ENCODE measurements at places on chromosomes 12 and 14.

DNA sequence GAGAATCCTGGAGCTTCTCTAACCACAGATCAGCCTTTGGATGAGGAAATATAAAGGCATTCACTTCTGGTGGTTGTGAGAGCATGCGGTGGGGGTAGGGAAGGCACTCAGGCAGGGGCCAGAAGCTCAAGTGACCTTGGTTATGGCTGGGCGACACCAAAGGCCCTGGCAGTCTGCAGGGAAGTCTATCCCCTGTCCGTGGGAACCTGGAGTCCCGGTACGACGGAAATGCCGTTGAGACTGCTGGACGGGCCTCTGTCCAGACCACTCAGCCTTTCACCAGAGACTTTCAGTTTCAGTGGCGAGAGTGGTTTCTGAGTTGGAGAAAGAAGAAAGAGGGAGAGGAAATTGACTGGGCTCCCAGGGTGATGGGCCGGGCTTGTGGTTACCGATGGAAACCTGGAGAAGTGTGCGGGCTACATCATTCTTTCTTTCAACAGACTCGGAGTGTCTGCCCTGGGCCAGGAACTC lies 20.9 kb downstream of the ISCA2 start:
- no peak for DNase-seq

- no peak for DNase-seq
These were observed 11.8 kb upstream of the OR6S1 start for GRCh38 chr14:20652996-20653975.

DNA sequence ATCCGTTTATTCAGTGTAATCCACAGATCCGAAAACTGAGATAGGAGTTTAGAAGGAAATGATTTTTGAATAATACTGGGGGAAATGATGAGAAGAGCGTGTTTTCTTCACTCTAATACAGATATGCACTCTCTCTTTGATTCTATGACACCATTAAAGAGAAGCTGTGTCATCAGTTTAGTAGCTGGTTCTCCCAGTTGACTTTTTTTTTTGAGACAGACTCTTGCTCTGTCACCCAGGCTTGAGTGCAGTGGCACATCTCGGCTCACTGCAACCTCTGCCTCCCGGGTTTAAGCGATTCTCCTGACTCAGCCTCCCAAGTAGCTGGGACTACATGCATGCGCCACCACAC lies 48.4 kb upstream of the EML1 start:
- no peak for DNase-seq

DNA sequence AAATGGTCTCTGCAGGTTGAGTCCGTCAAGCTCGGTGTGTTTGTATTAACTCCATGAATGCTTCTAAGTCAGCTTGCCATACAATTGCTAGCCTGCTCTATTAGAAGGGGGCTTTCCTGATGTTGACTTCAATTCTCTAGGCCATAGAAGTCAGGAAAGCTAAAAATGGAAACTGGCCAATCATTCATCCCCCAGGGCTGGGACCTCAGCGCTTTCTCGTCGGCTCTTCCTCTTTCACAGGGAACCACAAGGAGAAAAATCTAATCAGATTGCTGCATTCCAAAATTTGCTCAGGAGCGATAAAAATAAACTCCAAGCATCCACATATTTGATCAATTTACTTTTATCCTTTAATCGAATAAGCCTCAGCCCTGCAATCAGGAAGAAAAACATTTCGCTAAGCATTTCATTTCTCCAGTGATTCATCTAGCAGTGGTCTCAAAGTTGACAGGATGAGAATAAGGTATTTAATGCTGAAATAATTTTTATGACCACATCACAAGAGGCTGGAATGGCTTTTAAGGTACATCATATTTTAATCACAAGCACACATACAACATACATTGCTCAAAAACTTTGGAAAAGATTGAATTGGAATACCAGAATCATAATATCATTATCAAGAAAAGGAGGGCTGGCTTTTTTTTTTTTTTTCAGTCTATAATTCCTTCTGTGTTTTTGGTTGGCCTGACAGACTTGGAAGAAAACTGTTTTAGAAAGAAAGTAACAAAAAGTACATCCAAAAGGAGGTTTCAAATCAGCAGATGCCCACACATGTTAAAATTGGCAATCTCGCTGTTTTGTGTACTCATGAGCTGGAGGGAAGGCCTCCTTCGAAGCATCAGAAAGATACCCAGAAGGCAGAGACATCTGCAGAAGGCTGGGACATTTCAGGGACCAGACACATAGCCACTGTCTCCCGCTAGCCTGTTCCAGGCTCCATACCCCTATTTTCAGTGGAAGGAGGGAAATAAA lies 316.3 kb downstream of the NUAK1 start:
- DNase-seq = no peak

GRCh38 chr12:51393676-51394545 lies 2.7 kb upstream of the GALNT6 start:
- no peak for DNase-seq

Measured in renal cortex interstitium (tissue), 15 donors.